ENCODE measurements at places on chromosomes 5 and 9.

DNA sequence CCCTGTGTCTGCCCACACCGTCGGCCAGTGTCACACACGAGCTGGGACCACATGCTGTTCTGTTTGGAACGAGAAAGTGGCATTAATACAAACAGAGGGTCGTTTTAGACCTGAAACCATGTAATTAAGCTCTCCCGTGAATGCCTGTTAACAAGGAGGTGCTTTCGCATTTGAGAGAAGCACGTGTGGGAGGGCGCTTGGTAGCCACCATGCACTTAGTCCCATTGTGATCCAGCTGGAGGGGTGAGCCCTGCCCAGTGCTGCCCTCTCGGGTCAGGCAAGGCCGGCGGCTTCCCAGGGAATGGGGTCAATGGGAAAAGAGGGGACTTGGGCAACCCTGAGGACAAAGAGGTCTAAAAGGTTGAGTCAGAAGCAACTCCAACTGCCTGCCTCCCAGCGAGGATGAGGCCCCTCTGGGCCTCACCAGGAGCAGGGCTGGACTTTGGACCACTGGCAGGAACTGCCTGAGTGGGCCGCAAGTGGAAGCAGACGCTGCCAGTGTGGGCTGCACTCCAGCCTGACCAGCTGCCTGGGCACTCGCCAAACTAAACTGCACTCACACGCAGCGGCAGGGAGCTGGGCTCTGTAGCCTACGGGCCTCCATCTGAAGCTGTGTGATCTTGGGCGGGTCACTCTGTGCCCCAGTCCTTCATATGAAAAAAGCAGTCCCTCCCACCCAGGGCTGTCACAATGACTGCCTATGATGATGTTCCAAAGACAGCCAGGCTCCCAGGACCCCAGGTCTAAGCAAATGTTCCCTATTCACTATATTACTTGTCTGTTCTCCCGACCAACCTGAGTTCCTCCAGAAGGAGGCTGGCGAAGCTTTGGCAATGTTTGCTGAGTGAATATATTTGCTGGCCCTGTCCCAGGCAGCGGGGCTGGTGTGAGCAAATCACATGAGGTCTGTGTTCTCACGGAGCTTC lies 195.7 kb downstream of the CDK5RAP2 start:
- DNase-seq = no peak

DNA sequence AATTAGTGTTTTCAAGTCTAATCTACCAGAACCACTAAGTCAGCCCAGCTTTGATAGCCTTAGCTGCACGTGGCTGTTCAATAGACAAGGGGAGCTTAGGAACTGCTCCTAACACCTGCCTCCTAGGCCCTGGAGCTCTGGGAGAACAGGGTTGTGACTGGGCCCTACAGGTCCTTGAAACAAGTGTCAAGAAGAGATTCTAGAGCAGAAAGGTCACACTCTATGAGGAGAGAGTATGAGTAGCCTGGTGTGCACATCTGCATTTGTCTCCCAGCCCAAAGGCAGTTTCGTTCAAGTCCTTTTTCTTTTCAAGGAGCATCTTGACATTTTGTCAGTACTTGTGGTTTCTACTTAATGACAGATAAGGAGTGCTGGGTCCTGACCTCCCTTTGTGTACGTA lies 206.1 kb downstream of the PRELID2 start:
- DNase-seq = no peak

DNA sequence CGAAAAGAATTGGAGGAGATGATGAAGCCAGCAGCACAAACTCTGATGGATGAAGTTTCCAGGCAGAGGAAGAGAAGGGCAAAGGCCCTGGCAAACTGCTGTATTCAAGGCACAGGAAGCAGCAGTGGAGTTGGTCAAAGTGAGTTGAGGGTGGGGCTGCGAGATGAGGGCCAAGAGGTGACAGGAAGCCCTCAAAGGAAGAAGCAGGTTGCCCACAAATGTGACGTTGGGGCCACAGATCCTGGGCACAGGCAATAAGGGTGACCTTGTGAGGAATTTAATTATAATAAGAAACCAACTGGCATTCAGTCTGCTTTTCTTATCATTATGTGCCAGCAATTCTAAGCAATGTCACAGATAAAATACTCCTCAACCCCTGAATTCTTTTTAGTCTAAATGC lies 261.8 kb downstream of the CTNND2 start:
- no peak for DNase-seq

DNA sequence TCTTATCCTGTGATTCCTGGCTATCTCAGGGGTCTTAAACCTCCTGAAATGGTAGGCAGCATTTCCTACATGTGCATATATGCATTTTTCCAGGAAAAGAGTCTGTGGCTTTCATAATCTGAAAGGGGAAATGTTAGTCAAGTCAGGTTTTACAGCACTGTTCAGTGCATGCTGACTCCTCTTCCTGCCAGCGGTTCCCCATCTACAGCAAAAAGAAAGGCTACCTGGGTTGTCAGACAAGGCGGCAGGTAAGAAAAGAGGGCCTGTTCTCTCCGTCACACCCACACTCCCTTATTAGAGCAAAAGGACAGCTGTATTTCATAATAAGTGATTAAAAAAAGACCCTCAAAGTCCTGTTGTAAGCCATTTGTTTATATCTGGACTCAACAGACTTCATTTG lies 4.3 kb upstream of the SPATA6L start:
- DNase-seq = no peak

DNA sequence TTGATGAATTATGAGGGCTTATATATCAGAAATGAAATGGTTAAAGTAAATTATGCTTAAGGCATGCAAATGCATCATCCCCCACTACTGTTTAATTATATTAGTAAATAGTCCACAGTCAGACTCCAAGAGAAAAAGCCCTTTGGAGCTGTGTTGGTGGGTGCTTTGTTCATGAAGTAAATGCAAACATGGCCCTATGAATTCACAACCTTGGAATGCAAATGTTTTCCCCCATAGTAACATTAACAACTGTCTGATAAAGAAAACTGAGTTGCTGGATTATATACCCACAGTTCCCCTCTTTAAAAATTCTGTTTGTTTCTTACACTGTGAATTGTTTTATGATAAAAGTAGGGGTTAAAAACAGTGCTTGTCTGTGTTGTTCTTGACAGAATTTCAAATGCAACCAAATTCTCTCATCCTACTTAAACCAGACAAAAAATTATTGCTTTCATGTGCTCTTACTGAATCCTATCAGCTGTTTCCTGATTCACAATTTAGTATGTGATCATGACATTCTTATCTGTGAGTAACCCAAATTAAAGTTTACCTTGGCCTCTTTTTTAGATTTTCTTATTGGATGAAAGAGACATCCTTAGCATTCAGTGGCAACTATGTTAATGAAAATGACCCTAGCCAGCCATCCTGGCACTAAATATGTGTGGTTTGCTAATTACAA lies 48.5 kb upstream of the SNCAIP start:
- no peak for DNase-seq

DNA sequence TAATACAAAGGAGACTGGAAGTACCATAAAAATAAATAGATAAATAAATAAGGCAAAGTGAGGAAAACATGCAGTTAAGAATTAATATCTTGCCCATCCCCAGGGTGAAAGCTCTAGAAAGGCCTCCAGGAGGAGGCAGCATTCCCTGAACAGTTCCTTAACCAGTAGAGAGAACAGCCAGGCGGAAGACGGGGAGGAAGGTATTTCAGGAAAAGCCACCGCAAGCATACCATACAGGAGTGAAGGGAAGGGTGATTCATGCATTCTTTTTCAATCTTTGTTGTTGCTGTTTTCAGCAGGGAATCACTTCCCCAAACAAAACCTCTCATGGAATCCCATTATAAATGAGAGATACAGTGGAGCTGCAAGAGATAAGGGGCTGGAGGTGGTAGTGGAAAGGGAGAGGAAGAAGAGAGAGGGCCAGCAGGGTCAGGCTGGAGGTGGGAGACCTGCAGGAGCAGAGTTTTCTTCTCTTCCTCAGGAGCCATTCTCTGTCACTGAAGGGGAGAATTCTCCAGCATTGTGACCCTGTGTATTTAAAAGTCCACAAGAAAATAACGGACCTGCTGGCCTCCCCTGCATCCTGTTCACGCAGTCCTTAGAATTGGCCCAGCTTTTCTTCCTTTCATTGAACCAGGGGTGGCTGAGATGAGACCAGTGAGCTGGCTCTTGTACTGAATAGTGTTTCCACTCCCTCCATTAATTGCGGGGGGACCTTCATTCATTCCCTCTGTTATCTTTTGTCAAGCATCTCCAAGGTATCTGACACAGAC lies 255.9 kb downstream of the FAM114A2 start:
- DNase-seq = no peak

GRCh38 chr5:149618581-149619248 lies 37.4 kb downstream of the ARHGEF37 start:
- DNase-seq = peak; percentile 65

- no peak for DNase-seq
Measured at GRCh38 chr9:130214776-130215340, 42.7 kb downstream of the NCS1 start.

DNA sequence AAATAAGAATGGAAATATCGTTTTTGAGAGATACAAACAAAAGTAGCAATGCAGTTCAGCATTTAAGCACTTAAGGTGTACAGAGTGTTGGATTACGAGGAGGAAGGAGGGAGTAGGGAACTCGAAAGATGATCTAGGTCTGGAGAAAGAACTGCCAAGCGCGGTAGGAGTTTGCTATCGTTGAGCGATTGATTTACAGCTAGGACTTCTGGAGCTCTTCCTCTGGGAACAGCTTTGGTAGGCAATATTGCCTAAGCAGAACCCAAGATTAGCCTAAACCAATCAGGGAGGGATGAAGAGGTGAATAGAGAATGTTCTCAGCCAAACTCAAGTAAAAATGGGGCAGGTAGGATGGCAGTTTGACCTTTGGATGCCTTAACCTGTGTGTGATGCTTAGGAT lies 965 bp downstream of the CLTA start:
- no peak for DNase-seq

DNA sequence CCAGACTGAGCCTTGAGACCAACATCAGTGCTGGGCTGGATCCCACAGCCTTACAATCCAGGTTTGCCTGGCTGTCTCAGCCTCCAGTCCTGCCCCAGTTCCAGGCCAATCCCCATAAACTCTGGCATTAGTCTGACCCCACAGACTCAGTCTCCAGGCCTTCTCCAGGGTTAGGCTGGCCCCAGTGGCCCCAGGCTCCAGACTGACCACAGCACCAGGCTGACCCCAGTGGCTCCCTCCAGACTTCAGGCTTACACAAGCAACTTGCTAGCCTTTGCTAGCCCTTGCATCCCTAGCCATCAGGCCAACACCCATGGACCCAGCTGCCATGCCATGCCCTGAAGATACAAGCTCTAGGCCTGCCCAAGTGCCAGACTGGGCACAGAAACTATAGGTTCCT lies 1326.0 kb upstream of the C9orf72 start:
- DNase-seq = no peak

GRCh38 chr9:93645149-93645889 lies 68.9 kb downstream of the PHF2 start:
- no peak for DNase-seq

DNA sequence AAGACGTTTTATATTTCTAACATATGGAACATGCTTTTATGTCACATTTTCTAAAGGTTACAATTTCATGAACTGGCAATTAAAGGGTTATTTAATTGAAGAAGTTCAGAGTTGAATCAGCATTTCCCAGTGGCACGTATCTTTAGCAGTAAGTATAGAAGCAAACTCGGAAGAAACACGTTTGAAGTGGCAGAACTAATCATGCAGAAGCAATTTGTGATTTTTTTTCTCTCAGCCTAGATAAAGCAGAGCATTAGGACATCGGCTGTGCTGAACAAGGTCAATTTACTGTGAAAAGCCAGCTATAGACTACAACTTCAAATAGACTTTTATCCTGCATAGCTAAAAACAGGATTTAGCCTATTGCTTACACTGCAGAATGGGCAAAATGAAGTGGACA lies 104.7 kb downstream of the ISL1 start:
- DNase-seq = no peak

- DNase-seq = no peak
Measured at GRCh38 chr5:96125231-96125891, 163.7 kb upstream of the ELL2 start.

- DNase-seq = no peak
Measured at GRCh38 chr5:111143910-111144309, 51.8 kb downstream of the WDR36 start.

DNA sequence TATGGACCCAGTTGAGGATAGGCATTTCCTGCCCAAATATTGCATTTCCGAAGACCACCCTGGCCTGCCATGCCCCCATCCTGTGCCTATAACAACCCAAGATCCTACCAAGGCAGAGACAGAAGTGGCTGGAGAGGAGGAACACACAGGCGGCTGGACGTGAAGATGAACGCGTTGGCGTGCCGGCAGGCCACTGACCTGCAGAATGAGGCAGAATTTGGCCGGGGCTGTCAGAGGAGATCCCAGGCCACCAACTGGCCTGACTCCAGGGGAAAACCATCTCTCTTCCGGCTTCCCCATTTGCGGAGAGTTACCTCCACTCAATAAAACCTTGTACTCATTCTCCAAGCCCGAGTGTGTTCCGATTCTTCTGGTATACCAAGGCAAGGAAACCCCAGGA lies 1507.5 kb downstream of the EFNA5 start:
- DNase-seq = no peak

DNA sequence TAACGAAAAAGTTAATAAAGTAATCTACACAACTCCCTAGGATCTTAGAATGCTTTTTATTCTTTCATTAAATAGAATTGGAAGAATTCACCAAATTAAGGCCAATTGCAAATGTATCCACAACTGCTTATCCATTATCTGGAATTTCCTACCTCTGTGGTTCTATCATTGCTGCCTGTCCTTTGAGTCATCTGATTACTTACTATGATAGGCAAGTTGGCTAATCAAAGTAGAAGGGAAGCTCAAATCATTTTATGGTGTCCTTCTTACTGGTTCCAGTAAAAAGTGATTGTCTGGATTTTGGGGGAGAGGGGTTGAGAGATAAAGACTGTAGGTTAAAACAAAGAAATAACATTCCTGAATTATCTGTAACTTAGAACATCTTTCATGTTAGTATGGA lies 161.4 kb upstream of the GNA14 start:
- no peak for DNase-seq

- DNase-seq = no peak
Measured at GRCh38 chr9:27497883-27498417, 26.1 kb upstream of the IFNK start.

GRCh38 chr5:12114075-12114474 lies 209.8 kb upstream of the CTNND2 start:
- no peak for DNase-seq

GRCh38 chr5:165188556-165189175 lies 1683.2 kb downstream of the MAT2B start:
- DNase-seq = no peak

- no peak for DNase-seq
Measured at GRCh38 chr5:88875341-88876234, 7.4 kb downstream of the MEF2C start.
